Cortex of kidney (tissue), 1 donor: ENCODE measurements at places on chromosomes 5 and 9.

- no peak for DNase-seq
Measured at GRCh38 chr9:90069085-90069484, 464.3 kb downstream of the GADD45G start.

- DNase-seq = no peak
Measured at GRCh38 chr9:91034521-91034920, 232.9 kb downstream of the SYK start.

GRCh38 chr9:112647596-112647995, 70.3 kb downstream of the INIP start:
- no peak for DNase-seq

DNA sequence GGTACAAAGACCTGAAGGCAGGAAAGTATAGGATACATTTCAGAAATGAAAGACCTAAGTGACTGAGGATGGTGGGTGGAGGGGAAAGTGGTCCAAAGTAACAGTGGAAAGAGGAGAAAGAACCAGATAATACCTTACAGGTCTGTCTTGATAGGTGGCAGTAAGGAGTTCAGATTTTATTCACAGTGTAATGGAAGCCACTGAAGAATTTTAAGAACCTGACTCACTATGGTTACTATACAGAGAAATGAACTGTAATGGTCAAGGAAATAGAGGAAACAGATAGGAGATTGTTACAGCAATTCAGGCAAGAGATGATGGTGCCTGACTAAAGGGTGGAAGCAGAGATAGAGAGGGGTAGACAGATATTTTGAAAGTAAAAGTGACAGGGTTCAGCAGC, 46.5 kb downstream of the EPB41L4A start:
- DNase-seq = no peak

DNA sequence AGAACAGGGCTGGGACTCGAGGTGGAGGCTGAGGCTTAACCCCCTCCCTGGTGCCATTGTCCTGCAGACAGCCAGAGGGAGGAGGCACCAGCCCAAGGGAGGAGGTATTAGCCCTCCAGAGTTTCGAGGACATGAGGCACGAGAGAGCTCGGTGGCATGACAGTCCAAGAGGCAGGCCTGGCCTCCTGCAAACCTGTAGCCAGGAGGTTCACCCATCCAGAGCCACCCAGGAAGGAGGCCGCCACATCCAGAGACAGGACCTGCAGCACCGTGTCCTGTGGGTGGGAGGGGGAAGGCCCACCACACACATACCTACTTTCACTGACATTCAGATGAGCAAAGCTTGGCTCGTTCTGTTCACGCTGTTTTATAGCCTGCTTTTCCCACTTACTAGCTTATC, 75.2 kb upstream of the ADAMTS2 start:
- no peak for DNase-seq

- no peak for DNase-seq
Measured at GRCh38 chr5:135193213-135194125, 159.4 kb upstream of the PITX1 start.

DNA sequence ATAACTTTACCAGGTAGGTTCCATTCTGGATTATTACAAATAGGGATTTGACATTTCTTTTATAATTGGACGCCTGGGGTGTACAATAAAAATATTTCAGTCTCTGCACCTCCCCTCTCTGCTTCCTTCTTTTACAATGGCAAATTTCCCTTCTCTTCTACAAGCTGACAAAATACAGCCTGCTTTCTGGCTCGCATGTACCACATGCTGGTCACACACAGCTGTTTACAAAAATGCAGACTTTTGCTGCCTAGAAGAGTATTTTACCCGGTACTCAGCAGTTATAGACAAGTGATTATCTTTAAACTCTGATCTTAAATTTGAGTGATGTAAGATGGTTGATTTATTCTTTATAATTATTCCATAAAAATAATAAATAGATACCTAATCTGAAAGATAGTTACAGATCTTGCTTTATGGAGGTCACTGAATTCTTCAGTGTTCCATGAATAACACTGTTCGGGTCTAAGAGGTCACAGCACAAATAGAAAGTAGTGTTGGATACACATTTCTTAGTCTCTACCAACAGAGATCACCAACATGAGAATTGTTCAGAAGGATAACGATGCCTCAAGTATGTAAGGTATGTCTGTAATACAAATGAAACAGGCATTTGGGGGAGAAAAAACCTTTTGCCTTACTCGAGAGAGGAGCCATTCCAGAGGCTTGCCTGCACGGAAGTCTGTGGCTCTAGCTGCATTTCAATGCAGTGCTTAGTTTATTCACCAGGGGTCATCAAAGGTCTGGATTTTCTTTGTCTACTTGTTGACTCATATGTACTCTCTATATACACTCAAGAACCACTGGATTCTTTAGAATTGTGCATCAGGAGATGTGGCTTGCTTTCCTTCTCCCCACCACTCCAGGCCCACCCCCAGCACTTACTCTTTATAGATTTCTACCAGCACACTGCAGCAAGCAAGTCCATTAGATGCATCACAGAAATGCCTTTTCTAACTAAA, 206.6 kb upstream of the RFX3 start:
- no peak for DNase-seq

GRCh38 chr5:130985776-130986175, 179.3 kb downstream of the HINT1 start:
- DNase-seq = no peak

- no peak for DNase-seq
Measured at GRCh38 chr9:107405511-107405910, 84.1 kb downstream of the KLF4 start.

GRCh38 chr9:84659313-84659712, 10.2 kb upstream of the NTRK2 start:
- DNase-seq = no peak

GRCh38 chr9:21590058-21590996, 108.2 kb upstream of the IFNE start:
- no peak for DNase-seq

DNA sequence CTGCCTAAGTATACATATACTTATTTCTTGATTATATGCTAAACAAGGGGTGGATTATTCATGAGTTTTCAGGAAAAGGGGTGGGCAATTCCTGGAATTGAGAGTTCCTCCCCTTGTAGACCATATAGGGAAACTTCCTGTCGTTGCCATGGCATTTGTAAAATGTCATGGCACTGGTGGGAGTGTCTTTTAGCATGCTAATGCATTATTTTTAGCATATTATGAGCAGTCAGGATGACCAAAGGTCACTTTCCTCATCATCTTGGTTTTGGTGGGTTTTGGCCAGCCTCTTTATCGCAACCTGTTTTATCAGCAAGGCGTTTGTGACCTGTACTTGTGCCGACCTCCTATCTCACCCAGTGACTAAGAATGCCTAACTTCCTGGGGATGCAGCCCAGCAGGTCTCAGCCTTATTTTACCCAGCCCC, 80.9 kb downstream of the ALDH7A1 start:
- DNase-seq = no peak

DNA sequence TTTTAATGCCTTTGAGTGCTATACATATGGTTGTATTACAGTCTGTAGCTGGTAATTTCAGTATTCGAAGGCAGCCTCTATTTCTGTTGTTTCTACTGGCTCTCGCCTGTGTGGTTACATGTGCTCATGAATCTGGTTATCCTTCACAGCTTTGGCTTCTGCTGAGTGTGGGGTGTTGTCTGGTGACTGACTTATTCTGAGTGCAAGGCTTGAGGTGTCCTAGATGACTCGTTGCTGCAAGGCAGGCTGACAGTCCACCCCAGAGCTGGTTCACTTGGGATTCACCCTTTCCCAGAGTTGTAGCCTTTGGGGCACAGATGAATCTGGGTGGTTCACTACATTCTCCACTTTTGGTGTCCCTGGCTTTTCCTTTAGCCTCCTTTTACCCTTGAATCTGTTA, 41.4 kb downstream of the PDE8B start:
- DNase-seq = no peak

DNA sequence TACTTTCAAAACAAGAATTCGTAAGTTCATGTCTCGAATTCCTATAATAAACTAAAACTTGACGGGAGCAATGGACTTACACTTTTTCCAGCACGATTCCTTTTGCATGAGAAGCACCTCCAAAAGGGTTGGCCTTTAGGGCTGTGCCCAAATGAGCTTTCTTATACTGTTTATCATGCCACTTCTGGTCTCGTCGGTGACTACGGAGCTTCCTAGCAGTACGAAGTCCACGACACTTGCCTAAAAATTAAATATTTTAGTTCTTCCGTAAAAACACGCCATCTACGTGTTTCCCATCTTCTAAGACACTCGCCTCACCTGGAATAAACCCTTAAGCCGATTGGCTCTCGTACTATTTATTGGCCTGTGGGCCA, 554 bp downstream of the RPS23 start:
- DNase-seq = no peak

DNA sequence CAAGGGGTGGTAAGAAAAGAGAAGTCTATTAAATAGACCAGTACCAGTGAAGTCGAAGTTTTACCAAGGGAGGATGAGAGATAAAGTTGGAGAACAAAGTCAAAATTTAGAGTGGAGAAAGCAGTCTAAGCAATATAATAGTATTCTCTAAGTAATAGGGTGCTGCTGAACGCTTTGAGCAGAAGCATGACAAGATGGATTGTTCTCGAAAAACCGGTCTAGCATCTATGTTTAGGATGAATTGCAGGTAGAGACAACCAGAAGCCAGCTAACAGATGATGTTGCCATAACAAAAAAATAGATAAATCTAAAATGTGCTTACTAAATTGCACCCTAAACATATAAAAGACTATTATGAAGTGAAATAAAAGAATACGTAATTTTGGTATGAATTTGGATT, 237.0 kb downstream of the PRELID2 start:
- no peak for DNase-seq

GRCh38 chr9:96006961-96007360, 131.5 kb downstream of the ERCC6L2 start:
- no peak for DNase-seq

DNA sequence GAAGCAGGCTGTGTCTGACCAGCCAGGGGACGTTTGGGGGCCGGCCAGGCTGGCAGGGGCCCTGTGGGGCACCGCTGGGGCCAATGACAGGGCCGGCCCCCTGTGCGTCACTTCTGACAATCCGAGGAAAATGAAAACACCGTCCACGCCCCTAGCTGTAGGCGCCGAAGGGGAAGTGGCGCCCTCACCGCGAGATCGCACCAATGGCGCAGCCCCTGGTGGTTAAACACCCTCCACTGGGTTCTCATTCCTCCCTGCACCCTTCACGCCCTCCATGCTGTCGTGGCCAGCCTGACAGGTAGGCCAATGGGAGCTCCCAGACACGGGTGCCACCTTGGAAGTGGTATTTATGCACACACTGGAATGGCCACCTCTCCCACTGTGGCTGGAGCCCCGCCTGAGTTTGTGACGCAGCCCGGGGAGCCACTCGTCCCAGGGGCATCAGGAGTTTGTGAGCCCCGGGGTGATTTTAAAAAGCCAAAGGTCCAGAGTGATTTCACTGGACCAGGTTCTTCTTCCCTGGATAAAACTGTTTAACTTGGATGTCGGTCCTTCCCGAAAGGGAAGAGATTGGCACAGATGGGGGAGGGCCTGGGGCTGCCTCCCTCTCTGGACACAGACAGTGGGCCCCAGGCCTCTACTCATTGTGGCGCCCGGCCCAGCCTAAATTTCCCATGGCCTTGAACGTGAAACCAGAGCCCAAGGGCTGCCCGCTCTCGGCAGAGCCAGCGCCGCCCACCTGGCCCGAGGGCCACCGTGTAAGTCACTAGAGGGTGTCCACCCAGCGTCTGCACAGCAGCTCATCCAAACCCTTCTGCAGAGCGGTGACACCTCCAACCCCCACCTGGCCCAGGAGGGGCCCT, 49.7 kb downstream of the NKD2 start:
- no peak for DNase-seq

DNA sequence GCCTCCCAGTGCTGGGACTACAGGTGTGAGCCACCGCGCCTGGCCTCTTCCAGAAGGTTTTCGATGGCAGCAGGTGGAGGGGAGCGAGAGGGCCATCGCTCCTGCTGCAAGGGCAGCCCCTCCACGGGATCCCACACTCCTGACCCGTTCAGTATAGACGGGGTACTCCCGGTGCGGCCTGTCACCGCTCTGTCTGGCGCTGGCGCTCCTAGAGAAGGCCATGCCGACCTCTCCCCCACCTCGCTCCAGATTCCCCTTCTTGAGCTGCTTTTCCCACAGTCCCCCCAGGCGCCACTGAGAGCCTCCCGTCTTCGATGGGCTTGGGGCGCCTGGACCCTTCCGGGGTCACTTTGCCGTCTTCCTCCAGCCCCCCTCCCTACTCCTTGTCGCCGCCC, 4.3 kb upstream of the SQSTM1 start:
- no peak for DNase-seq

DNA sequence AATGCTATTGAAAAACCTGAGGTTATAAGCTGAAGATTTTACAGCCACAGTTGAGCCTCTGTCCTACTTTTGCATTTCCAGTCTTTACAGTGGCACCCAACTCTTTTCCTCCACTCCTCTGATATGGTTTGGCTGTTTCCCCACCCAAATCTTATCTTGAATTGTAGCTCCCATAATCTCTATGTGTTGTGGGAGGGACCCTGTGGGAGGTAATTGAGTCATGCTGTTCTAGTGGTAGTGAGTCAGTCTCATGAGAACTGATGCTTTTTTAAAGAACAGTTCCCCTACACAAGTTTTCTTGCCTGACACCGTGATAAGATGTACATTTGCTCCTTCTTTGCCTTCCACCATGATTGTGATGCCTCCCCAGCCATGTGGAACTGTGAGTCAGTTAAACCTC, 646.1 kb upstream of the SEMA6A start:
- no peak for DNase-seq

DNA sequence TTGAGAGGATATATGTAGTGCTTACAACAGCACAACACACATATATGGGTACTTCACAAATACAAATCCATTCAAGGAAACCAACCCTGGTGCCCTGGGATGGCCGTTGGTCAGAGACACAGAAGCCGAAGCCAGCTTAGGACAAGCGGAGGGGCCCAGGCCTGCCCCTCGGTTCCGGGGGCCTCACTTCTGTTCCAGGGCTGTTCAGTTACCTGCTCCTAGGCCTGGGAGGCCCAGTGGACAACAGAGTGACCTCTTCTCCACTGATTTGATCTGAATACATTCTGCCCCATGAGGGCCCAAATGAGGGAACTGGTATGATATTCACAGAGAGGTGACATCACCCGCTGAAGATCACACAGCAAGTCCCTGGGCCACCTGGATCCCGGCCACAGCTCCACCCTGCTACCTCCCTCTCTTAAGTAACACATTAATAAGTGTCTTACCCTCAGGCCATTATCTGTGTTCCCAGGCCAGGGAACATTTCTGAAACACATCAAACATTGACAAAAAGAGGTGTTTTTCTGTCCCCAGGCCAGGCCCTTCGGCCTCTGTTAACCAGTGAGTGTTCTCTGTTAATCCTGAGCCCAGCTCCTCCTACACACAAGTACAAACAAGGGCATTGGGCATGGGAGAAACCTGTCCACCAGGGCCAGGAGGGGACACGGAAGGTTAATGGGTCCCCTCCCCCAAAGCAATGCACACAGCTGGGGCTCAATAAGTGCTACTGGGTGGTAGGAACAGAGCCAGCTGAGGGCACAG, 4.5 kb upstream of the GRHPR start:
- no peak for DNase-seq

GRCh38 chr9:74499770-74500583, 2.8 kb downstream of the RORB start:
- DNase-seq = no peak
